Adipocyte (in vitro differentiated cells): ENCODE measurements at places on chromosomes 2 and 18.

DNA sequence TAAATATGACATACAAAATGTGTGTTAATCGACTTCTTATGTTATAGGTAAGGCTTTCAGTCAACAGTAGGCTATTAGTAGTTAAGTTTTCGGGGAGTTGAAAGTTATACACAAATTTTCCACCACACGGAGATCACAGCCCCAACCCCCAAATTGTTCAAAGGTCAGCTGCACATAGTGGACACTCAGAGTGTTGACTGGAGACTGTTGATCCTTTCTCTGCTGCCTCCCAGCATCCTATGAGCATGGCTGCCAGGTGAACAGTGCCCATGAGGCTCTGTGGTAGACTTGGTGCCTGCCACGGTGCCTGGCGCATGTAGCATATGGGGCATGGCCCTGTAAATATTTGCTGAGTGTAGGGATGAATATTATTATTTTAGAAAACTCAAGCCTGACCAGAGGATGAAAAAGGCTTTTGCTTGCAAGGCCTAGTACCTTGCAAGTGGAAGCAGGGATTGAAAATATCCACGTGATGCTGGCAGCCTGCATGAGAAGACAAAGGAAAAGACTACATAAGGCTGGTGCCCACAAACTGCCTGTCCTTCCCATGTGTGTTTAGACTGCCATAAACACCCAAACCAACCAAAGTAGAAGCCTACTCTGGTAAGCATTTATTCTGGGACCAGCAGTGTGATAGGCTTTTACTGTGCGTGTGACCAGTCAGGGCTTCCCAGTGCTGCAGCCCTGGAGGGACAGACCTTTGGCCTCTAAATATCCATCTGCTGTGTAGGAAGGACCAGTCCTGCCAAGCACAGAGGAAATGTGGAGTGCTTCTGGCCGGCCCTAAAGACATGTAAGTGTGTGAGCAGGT is 226.1 kb downstream of the LDLRAD4 start:
- DNase-seq = no peak

DNA sequence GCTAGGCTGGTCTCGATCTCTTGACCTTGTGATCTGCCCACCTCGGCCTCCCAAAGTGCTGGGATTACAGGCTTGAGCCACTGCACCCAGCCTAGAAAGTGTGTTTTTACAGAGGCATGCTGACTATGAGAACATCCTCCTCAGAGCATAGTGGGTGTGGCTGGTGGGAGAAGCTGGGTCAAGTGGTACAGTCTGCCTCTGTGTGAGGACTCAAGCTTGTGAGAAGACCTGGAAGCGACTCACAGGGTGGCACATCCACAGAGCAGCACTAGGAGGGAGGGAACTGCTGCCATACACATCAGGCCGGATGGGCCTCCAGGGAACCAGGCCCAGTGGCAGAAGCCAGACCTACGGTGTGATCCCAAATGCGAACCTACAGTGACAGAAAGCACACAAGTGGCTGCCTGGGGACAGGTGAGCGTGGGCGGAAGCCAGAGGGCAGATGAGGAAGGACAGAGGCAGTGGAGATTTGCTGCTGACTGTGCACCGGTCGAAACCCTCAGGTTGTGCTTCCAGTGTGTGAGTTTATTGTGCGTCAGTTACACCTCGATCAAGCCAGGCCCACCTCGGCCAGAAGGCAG is 8.9 kb downstream of the ARHGEF4 start:
- no peak for DNase-seq

- no peak for DNase-seq
Measured at GRCh38 chr2:235588750-235589149, 94.9 kb downstream of the AGAP1 start.

DNA sequence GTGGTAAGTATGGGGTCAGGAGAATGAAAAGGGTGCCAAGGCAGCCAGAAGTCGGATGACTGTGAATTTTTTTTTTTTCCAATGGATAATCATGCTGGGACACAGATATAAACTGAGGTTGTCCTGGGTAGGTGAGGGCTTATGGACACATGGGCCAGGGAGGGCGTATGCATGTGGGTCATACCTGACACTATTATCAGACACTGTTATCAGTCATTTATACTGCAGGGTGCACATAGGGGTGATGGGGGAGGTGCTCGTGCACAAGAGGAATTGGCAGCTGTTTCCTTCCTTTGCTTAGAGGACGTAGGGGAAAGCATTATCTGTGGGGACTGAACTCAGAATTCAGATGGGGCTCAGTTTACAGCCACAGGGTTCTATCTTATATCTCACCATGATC is 10.1 kb downstream of the CTIF start:
- DNase-seq = no peak

- DNase-seq = peak; percentile 94
Measured at GRCh38 chr2:9552219-9553178, 3.1 kb downstream of the ADAM17 start.

DNA sequence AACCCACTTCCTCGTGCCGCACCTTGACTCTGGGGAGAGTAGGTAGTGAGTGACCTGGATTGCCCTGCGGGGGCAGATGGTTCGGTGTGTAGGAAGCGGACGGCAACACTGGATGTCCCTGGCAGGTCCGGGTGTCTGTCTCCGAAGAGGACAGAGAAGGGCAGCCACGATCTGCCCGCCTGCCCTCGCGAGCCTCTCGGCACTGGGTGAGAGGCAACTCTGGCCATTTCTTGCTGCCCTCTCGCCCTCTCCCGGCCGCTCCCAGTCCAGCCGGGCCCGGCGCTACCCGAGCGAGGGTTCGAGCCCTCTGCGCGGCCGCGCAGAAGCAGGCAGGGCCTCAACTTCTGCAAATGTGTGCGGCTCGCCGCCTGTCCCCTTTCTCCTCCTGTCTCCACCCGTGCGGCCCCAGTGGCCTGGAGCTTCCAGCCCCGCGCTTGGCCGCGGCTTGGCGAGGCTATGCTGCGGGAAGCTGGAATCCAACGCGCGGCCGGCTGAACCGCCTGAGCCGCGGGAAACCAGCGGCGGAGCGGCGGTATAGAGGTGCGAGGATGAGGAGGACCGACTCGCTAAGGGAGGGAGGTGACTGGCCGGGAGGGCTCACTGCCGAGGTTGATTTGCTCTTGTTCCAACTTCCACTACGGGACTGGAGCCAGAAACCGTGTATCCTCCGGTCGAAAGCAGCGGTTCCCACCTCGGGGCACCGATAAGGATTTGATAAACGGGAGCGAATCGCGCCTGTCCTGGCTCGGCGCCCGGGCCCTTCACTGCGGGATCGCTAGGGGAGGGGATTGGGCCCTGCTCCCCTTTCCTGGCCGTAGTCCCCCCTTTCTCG is 1.5 kb downstream of the EPAS1 start:
- DNase-seq = peak; percentile 68

DNA sequence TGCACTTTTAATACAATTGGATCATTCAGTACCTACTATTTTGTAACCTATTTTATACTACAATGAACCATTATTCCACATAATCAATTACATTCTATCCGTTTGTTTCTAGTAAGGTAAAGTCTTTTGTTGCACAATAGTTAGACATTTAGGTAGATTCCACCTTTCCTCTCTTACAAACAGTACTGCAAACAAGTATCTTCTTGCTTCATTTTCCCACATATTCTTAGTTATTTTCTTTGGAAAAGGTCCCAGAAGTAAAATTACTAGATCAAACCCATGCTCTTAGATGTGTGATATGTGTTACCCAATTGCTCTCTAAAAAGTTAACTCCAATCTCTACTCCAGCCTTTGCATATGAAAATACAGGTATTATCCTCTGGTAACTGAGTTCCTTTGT is 49.6 kb downstream of the SPIRE1 start:
- DNase-seq = peak; percentile 80

GRCh38 chr2:20438334-20439192 is 8.3 kb upstream of the RHOB start:
- DNase-seq = peak; percentile 92

DNA sequence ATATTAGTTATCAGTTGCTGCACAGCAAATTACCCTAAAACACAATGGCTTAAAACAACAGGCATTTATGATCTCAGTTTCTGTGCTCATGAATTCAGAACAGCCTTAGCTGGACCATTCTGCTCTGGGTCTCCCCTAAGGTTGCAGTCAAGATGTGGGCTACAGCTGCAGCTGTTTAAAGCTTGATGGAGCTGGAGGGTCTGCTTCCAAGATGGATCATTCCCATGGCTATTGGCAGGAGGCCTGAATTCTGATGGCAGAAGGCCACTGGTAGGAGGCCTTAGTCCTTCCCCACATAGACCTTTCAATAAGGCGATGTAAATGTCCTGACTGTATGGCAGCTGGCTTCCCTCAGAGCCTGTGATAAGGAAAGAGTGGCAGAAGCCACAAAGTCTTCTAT is 118.6 kb upstream of the SERPINE2 start:
- no peak for DNase-seq

DNA sequence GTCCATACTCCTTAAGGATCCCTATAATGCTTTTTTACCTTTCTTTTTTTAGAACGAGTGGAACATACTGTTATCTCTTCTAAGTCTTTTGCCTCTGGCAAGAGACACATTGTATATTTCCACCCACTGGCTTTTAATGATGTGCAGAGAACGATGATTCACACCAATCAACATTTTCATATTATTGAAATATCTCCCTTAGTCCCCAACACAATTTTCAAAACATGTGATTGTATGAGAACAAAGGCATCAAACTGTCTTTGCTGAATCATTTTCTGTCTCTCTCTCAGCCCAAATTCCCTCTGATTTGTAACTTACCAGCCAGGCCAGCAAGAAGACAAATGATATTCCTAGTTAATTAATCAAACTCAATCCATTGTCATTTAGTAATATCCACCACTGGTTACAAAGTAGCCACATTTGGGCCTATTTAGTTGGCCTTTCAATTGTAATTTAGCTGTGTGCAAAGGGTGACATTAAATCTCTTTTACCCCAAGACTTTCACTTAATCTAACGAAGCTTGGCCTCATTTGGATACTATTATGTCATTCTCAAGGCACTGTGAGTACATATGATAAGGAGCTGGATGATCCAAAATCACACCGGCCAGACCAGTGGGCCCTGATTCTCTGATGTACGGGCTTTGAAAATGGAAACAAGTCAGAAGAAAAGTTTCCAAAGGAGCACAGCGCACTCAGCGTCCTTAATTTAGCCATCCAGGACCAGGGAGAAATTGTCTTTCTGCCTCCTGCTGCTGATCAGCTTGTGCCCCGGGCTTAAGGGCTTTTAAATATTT is 185.1 kb downstream of the SCG2 start:
- peak; percentile 50 for DNase-seq

- peak; percentile 86 for DNase-seq
Measured at GRCh38 chr2:132424526-132425121, 8.0 kb downstream of the GPR39 start.

DNA sequence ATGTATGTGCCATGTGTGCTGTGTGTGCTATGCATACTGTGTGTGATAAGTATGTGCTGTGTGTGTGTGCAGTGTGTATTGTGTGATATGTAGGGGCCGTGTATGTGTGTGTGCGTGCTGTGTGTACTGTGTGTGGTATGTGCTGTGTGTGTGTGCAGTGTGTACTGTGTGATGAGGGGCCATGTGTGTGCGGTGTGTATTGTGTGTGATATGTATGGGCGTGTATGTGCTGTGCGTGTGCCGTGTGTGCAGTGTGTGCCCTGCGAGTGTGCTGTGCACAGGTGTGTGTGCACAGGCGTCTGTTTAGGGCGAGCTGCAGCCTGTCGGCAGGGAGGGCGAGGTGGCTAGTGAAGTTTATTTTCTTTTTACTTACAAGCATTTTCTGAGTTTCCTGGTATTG is 16.1 kb downstream of the SNORC start:
- no peak for DNase-seq

DNA sequence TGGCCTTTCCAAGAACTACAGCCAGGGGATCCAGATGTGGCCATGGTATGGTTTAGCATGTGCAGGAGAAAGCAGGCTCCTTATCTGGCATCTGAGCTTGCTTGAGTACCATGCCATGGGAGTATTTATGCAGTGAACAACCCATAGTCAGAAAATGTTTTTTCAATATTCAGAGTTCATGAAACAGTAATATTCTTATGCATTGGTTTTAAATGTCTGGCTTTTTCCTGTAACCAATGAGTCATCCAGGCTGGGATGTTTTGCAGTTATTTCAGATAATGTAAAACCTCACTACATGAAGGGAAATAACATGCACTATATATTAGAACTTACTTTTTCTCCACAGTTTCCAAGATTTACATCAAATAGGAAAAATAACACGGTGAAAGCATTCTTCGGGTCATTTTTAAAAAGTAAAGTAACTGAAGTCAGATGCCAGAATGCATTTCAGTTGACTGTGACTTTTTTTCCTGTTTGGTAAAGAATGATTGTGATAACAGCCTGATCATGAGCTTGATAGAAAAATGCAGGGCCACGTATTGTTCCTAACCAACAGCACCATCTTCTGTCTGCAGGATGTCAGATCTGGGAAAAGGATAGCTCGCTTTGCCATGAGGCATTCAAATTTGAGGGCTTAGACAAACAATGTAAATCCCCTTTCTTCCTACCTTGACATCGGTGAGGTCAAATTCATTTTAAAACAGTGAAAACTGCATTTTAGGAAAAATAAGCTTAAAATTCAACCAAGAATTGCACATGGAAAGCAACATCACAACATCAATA is 152.8 kb downstream of the DSC3 start:
- DNase-seq = peak; percentile 1

DNA sequence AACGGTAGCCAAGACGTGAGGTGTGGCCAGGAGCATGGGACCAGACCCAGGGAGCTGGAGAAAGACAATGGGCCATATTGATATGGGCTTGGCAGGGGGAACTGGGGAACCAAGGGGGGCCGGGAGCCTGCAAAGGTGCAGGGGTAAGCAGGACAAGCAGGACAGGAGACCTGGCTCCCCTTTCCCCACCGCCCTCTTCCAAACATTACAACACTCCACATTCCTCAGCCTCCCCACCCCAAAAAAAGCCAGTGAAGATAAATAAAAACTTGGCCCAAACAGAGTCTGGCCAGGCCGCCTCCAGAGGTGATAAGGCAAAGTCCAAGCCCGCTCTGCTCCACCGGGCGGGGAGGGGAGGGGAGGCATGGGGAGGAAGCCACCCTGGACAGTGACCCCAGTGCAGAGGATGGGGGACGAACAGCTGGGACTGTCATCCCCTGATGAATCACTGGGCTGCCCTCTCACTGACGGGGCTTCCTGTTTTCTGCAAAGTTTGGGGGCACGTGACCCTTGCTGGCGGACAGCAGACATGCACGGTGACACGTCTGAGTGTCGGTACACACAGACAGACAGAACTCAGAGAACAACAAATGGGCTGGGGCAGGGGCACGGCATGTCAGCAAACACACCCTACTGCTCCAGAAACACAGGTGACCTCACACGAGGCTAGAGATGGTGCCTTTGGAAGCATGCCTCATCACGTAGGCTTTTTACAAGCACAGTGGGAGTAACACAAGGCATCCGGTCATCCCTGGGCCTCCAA is 100.2 kb downstream of the TNS1 start:
- peak; percentile 23 for DNase-seq
